ENCODE measurements at places on chromosomes 7 and 10.

DNA sequence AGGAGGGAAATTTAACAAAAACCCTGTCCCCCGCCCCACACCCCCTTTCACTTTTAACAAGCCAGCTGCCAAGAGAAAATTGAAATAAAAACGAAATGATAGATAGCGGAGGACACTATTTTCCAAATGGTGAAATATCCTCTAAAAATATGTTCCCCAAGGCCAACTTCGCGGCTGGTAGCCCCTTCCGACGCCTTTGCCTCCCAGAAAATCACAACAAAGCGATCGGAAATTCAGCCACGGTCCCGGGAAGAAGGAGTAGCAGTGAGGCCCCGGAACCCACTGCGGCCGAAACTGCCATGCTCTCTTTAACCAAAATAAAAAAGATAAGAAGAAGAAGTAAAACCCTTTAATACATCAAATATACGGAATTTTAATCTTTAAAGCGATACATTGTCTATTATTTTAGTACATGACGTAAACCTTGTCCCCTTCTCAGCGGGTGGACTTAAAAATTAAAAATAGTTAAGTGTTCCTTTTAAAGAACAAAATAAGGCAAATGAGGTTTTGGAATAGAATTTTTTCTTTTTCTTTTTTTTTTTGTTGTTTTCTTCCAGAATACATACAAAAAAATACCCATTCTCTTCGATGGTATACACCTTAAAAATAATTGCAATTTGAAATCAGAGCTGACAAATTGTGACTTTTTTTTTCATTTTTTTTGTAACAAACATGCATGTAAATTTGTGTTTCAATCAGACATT, 3.9 kb downstream of the ZNF503 start:
- DNase-seq = no peak

DNA sequence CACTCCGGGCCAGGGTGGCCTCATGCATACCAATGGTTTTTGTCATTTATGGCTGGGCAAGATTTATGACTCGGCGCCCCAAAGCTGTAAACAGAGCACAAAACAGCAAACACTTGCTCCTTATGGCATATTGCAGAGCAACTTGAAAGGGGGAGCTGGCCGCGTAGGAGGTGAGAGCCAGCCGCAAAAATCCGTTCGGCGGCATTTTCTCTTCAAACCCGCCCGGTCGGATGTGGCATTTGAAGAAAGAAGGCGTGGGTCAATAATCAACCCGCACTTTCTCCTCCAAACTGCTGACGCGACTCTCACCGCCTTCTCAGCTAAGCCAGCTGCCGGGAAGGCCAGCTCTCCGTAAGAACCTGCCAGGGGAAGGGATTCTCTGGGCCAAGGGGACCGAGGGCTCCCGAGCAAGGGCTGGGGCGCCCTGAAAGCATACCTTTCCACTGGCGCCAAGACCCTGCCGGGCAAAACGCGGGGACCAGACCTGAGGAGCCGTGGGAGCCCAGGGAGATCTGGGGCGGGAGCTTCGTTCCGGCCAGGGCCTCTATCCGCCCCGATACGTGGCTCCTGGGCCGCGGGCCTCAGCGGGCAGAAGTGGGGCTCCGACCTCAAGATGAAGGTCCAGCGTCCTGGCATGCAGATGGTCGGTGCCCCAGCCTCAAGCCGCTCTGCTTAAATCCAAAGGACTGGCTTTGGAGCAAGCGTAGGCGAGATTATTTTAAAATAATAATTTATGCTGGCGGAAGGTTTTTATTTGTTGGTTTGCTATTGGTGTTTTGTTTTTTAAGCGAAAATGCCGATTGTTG, 12.9 kb upstream of the HOXA2 start:
- peak; percentile 86 for DNase-seq

DNA sequence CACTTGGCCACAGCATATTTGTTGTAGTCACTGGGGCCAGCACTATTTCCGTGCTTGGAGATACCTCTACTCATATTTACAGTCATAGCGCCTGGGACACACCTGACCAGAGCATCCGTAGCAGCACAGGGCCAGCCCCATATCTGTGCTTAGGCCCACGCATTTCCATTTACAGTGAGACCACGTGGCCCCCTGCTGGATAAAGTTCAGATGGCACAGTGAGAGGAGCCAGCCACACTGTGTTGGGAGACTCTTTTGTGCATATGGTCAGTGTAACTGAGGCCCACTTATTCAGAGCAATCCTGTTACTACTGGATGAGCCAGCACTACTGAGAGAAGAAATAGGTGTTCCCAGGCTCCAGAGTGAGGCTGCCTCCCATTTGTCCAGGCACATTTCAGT, 455.3 kb downstream of the REEP3 start:
- DNase-seq = peak; percentile 36

DNA sequence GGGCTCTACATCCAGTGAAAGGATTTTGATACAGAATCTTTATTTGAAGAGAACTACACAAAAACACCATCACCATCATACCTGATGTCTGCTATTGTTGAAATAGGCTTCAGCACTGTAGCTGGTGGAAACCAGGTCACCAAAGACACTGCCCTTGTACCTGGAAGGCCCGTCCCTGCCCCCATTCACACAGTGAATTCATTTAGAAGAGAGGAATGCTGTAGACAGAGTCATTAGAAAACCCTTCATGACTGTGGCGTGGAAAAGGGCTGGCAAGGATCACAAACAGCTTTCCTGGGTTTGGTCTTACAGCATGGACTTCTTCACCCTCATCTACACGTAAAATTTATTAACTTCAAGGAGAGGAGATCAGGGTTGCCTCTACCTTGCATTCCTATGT, 202.0 kb upstream of the NRP1 start:
- no peak for DNase-seq

DNA sequence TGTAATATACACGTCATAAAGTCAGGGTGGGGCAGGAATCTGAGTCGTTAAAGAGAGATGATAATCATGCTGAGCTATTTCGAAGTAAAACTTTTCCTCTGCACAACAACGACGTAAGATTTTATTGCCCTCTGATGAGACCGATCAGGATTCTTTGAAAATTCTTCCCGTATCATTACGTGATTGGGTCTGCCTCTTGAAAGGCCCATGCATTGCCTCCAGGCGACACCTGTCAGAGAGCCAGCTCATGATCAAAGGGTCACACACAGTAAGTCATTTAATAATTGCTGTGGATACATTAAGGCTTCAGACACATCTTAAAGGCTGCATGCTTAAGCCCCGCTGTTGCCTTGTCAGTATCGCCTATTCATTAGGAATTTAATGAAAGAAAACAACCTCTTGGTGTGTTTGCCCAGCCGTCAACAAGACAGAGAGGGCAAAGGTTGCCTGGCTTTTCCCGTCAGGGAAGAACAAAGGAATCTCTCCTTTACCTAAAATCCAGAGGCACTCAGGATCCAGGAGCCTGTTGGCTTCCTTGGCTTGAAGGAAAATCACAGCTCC, 189.0 kb upstream of the SH2B2 start:
- DNase-seq = no peak

- DNase-seq = peak; percentile 22
Measured at GRCh38 chr7:135664046-135664589, 1.8 kb downstream of the STMP1 start.

- DNase-seq = peak; percentile 36
Measured at GRCh38 chr10:122279725-122280141, 8.6 kb downstream of the BTBD16 start.

- DNase-seq = no peak
Measured at GRCh38 chr7:141511316-141511675, 39.9 kb upstream of the AGK start.

DNA sequence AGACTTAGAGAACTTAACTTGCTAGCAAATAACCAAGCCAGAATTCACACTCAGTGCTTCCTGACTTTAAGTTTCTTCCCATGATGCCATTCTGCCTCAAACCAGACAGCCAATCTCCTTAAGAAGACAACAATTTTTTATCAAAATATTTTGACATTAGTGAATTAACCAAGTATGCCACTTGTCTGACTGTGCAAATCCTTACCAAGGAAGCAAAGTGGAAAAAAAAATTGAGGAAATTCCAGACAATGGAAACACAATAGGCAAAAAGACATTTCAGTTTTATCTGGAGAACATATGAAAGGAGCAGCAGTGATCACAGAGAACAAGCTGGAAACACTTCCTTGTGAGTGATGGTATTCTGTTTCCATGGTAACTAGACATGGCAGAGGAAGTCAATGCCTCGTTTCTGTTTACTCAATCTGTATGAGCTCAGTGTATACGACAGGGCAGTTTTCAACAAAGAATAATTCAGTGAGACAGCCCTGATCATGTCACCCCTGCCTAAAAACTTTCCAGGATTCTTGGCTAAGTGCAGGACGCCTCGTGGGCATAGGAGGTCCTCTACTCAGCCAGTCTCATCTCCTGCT, 114.2 kb downstream of the DYNC1I1 start:
- DNase-seq = peak; percentile 4

GRCh38 chr7:119196183-119196582, 971.7 kb downstream of the ANKRD7 start:
- no peak for DNase-seq

GRCh38 chr10:76547352-76547972, 1090.1 kb downstream of the KCNMA1 start:
- DNase-seq = peak; percentile 78

GRCh38 chr7:134495546-134495945, 31.8 kb upstream of the AKR1B10 start:
- DNase-seq = no peak

GRCh38 chr7:143265017-143265693, 1.9 kb downstream of the GSTK1 start:
- no peak for DNase-seq

DNA sequence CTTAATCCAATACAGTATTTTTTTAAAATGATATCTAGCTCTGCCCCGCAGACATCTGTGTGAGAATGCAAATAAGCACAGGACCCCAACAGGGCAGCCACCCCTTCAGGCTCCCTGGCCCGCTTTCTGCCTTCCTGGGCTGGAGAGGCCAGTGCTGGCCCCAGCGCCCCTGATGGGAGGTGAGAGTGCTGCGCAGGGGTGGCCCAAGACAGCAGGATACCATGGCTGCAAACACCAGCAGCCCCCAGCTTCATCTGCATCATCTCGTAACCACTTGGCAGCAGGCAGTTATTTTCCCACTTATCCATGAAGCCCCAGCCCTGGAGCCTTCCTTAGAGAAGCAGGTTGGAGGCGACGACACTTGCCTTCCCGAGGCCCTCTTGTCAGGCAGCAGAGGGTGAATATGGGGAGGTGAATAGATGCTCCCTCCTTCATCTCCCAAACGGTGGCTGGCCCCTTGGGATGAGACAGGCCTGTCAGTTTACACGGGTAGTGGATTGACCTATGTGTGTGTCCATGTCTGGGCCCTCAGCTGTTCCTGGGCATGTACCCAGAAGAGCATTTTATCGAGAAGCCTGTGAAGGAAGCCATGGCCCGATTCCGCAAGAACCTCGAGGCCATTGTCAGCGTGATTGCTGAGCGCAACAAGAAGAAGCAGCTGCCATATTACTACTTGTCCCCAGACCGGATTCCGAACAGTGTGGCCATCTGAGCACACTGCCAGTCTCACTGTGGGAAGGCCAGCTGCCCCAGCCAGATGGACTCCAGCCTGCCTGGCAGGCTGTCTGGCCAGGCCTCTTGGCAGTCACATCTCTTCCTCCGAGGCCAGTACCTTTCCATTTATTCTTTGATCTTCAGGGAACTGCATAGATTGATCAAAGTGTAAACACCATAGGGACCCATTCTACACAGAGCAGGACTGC, 71.2 kb downstream of the ALOX5 start:
- no peak for DNase-seq

DNA sequence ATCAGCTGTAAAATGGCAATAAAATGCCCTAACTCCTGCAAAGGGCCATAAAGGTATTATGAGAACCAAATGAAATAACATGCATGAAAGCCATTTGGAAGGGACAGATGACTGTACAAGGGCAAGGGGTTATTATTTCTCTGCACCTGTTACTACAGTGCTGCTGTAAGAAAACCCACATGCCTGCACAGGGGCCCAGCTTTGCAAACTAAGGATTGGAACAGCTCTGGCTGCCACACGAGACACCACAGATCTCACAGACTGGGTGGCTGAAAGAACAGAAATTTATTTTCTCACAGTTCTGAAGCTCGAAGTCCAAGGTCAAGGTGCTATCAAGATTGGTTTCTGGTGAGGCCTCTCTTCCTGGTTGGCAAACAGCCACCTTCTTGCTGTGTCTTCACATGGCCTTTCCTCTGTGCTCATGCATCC, 409.0 kb upstream of the NRP1 start:
- no peak for DNase-seq

DNA sequence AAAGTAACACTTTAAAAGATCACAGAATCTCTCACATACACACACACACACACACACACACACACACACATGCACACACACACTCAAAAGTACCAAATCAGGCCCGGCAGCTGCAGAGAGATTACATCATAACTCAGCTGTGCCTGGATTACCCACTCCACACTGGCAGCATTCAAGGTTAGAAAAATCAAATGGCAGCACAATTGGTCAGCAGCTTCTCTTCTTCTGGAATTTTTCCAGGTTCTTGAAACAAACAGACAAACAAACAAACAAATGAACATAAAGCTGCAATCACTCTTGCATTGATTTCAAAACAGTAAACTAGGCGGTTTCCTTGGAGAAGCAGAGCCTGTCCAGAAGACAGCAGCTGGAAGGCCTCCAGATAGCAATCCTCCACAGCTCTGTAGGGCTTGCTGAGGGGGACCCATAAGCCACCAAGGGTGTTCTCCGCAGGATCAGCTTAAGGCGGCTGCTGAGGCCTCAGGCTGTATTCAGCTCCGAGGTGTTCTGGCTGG, 24.5 kb upstream of the FAM133B start:
- DNase-seq = no peak

DNA sequence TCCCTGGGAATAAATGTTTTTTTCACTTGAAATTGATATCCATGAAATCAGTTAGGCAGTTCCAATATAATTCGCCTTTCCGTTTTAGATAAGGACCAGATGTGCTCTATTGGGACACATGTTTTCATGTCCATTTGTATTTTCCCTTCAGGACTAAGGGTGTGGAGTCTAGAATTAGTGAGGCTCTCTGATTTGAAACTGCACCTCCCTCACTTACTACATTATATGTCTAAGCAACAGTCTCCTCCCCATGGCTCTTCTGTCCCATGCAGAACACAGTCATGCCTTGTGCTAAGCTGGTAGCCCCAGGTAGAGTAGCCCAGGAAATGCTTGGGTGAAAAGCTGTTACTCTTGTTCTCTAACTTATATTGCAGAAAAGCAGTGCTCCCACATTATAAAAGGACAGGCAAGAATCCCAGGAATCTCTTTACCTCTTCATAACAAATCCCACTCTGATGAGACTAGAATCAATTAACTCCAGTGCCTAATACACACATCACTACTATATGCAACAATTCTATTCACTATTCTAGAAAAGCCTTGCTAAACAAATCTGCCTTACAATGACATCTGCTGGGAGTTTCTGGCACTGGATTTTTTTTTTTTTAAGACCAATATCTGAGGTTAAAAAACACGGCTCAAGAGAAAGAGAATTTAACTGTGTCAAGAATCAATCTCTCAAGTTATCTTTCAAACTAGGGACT, 293.9 kb downstream of the SNX13 start:
- DNase-seq = peak; percentile 45

GRCh38 chr10:80454513-80455460, 677 bp downstream of the TSPAN14 start:
- DNase-seq = no peak

- DNase-seq = no peak
Measured at GRCh38 chr10:7480742-7481367, 70.0 kb upstream of the SFMBT2 start.

GRCh38 chr10:51170518-51171245, 96.4 kb downstream of the PRKG1 start:
- peak; percentile 39 for DNase-seq
